Bronchial epithelial cell (primary cell): ENCODE measurements at places on chromosomes 5 and 9. TPM values are rescaled to one million over a fixed set of nuclear protein-coding genes. Genes with fewer than 3 reads are reported as not detected.
A peak's percentile ranks its signal among the peaks of the same experiment; 100 is the strongest.

Gene DRD1
- not detected in 2 replicates for total RNA-seq

GRCh38 chr9:92324431-92324830 lies 719 bp downstream of the NOL8 start:
- DNase-seq: no peak

GRCh38 chr5:60161340-60161934 lies 267.9 kb upstream of the PDE4D start:
- DNase-seq: peak; percentile 52

Gene SHISAL2B
- not detected in 2 replicates for total RNA-seq

Gene CDKN2A
- 1.6 and 3.5 TPM in 2 replicates for total RNA-seq

- DNase-seq: no peak
These were observed 493.5 kb downstream of the IRX1 start for GRCh38 chr5:4089087-4089486.

GRCh38 chr9:111896942-111897600 lies 457 bp downstream of the UGCG start:
- no peak for DNase-seq

Gene PFN3
- not detected in 2 replicates for total RNA-seq

Gene ENTREP1
- 0.53 and 0.77 TPM in 2 replicates for total RNA-seq

DNA sequence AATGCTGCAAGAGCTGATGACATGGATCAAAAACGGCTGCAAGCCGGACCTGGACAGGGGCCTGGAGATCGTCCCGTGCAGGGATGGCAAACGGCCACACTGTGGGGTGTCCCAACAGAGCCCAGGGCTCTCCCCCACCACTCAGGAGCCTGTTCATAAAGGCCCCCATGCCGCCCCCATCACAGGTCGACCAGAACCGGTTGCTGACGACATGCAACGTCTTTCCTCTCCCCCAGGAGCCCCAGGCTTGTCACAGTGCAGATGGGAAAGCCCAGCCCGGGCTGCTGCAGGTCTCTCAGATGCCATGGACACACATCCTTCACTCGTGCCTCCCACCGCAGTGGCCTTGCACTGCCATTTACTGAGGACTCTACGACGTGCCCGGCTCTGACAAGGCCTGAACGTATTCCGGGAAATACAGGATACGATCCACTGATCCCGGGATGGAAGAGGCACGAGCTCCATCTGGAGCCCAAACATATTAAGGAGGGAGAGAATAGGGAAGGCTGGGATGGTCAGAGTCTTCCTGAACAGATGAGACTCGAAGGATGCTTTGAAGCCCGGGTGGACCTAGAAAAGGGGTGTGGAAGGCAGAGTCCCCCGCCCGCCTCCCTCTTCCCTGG lies 76.5 kb upstream of the SARDH start:
- no peak for DNase-seq

DNA sequence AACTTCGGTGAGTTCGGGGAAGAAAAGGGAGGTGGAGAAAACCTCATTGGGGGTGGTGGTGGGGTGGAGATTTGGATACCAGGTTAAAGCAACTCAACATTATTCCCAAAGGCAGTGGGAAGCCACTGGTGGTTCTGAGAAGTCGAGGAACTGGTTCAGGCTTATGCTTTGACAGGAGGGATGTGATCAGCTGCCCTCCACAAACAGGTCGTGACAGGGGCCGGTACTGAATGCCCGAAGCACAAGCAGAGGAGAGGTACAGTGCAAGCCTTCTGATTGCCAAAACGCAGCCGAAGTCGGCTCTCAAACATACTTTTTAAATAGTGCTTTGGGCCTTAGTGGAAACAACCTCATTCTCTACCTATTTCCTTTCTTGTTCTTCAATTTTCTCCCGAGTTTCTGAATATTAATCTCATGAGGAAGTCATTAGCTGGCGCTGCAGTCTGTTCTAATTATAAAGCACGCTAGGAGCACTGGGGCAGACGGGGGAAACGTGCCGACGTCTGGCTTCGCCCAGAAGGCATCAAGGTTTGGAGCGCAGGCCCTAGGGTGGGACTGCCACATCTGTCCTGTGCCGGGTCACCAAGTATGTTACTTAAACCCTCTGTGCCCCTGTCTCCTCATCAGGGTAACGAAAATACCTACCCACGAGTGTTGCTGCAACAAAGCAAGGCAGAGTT lies 27.3 kb downstream of the SHB start:
- no peak for DNase-seq

GRCh38 chr9:27065288-27065687 lies 43.7 kb upstream of the TEK start:
- DNase-seq: peak; percentile 19

Gene KIF4B
- total RNA-seq: under 0.01 and 0.13 TPM in 2 replicates

DNA sequence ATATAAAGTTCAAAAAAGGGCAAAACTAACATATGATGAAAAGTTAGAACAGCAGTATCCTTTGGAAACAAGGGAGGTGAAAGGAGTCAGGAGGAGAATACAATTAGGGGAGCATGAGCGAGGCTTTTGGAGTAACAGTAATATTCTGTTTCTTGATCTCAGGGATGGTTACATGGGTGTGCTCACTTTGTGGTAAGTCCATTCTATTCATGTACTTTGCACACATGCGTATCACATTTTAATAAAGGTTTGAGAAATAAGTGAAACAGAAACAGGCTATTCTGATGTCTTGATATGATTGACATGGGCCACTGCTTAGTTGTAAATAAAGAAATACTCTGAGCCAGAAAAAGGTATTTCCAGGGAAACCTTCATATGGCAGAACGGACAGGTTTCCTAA lies 208.8 kb downstream of the SPOCK1 start:
- no peak for DNase-seq

GRCh38 chr5:42593591-42593990 lies 163.0 kb upstream of the CCDC152 start:
- no peak for DNase-seq

GRCh38 chr9:98549401-98549800 lies 159.3 kb downstream of the GABBR2 start:
- DNase-seq: no peak

- peak; percentile 92 for DNase-seq
These were observed 27.7 kb downstream of the PTCD2 start for GRCh38 chr5:72347801-72348308.

GRCh38 chr9:28976684-28977083 lies 1403.4 kb upstream of the C9orf72 start:
- DNase-seq: no peak

- no peak for DNase-seq
These were observed 158.9 kb downstream of the CEMIP2 start for GRCh38 chr9:71609448-71609830.

DNA sequence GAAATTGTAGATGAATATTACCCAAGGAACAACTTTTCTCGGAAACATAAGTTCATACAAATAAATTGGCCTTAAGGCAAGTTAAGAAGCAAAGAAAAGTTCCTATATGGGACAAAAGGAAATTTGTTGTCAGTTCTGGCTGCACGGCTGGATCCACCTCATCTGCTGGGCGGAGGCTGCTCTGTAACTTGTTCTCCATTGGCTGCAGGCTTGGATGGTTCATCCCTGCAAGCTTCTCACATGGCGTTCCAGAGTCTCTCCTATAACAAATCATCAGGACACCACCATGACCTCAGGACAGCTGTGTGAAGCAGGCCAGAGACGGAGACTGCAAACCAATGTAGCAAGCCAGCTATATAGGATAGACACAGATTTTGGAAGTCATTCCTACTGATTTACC lies 81.4 kb upstream of the DAB2 start:
- DNase-seq: no peak

Gene SLC34A3
- not detected in 2 replicates for total RNA-seq

DNA sequence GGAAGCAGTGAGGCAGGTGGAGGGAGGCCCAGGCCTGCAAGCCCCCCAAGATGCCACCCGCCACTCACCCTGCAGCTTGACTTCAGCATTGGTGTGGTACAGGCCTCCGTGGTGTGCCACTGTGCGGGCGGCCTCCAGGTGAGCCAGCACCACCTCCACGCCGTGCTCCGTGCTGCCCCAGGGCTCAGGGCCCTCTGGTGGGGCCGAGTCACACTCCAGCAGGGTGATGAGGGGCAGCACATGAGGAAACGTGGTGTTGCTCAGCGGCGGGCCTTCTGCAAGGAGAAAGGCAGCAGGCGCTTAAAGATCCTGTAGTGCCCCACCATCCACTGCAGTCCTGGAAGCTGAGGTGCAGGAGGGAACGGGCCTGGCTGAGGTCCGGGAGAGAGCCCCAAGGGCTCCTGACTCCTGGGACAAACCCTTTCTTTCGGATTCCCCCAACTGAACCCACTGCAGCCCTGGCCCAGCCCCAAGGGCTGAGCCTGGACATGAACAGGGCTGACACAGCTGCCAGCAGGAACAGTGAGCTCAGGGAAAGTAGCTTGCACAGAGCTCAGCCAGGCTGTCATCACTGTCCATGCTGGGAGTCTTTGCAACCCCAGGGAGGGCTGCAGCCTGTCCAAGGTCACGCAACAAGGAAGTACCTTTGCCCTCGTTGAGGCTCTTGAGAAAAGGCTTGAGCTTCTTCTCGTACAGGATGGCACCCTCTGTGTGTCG lies 4.7 kb upstream of the TOR2A start:
- peak; percentile 67 for DNase-seq

- DNase-seq: peak; percentile 95
These were observed 112.7 kb upstream of the IQGAP2 start for GRCh38 chr5:76290321-76290757.

Gene CORO2A
- total RNA-seq: 22.1 and 34.7 TPM in 2 replicates

DNA sequence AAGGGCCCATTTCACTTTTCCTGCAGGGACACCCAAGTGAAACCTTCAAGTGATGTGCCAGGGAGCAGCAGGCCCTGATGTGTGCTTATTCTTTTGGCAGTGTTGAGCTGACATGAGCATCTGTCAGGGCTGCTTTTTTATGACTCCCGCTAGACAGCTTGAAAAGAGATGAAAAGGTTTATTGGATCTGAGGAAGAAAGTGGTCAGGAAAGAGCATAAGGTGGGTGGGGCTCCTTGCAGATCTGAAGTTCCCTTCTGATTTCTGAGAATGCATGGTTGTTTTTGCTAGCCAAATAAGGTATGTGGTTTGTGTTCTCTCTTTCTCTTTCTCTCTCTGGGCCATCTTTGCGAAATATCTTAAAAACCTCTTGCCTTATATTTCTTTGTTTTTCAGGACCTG lies 316.1 kb downstream of the DMRT2 start:
- DNase-seq: no peak

Gene TLX3
- total RNA-seq: not detected in 2 replicates

GRCh38 chr5:178786859-178787499 lies 56.5 kb upstream of the ZNF354A start:
- DNase-seq: peak; percentile 97

Gene UBQLN1
- 96.4 and 124 TPM in 2 replicates for total RNA-seq

DNA sequence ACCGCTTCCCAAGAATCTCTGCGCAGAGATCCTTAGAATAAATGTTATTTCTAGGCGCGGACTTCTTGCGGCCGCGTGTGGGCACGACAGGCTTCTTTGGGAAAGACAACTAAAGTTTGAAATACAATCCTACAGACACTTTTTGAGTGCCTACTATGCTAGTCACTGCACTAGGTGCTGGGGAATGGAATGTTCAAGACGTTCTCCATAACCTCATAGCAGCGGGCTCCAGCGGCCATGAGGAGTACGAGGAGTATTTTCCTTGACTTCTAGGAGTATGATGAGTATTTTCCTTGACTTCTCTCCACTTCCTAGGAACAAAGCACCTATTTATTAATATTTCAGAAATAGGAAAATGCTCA lies 636 bp upstream of the PWWP2A start:
- no peak for DNase-seq

Gene CD180
- not detected in 2 replicates for total RNA-seq

GRCh38 chr5:109876941-109877669 lies 187.4 kb downstream of the MAN2A1 start:
- peak; percentile 71 for DNase-seq

Gene FAM169A
- total RNA-seq: 12.1 and 21.5 TPM in 2 replicates

DNA sequence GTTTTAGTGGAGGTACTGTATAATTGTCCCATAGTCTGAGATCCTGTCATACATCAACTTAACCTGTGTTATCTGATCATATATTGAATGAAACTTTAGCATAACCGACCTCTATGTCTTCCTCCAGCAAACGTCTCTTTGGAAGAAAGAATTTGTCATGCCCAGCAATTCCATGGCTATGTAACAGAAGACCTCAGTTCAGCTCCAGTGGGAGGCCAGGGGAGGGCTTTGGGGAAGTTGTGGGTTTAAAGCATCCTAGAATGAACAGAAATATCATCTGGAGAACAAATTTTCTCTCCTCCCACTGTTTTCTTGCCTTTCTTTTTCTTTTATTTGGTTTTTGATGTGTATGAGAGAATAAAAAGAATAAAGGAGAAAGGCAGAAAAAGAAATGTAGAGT lies 164.5 kb downstream of the GAS1 start:
- DNase-seq: no peak

Gene ORM1
- total RNA-seq: not detected in 2 replicates

DNA sequence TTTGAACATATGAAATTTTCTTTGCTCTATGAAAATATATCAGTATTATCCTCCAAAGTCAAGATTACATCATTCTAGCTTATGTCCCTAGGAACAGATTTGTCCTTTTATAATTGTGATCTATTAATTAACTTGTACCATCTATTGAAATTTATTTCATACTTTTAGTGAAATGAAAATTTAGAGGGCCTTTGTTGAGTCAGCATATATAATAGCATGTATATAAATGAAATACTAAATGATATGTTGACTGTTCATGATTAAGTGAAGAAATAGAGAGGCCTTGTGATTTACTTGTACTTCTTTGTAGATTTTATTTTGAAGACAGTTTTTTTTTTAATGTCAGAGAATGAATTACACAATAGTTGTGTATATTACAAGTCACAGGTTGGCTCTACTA lies 86.4 kb downstream of the PARP8 start:
- DNase-seq: no peak

Gene TLR4
- 0.13 and 0.26 TPM in 2 replicates for total RNA-seq

Gene IL17B
- total RNA-seq: not detected in 2 replicates

DNA sequence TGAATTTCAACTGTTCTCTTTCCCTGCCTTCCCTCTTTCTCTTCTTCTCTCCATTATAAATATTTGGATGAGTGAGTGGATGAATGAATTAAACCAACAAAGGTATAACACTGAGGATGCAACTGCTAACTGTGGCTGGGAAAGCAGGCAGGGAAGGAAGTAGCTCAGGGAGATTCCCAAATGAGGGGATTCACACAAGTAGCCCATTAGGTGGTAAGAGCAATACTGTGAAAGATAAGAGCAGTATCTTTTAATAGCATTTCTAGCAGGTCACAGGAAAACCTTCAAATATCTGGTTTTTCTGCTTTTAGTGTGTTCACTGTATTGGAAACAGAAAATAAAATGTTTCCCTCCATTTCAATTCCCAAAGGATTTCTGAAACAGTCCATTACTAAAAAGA lies 105.6 kb downstream of the OXCT1 start:
- no peak for DNase-seq

GRCh38 chr9:70525519-70525918 lies 111.1 kb upstream of the KLF9 start:
- peak; percentile 91 for DNase-seq

DNA sequence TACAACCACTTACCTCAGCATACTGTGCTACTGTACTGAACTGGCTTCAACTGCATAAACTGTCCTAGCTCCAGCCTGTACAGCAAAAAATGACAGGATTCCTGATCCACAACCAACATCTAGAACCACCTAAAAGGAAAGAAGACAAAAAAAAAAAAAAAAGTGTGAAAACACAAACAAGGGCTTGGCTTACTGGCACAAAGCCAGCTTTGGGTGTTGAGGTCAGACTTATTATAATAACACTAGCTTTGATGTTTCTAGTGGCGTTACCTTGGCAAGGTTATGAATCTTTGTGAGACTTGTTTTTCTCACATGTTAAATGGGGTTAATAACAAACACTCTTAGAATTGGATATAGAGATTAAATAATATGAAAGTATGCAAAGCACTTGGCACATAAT lies 148.5 kb upstream of the PUM3 start:
- no peak for DNase-seq

Gene PCDHB15
- under 0.01 and 0.51 TPM in 2 replicates for total RNA-seq
